ENCODE measurements at places on chromosomes 3 and 15.

- DNase-seq: no peak
These were observed 589.6 kb downstream of the IGSF11 start for GRCh38 chr3:118445036-118445435.

GRCh38 chr15:94294556-94294955, 63.2 kb downstream of the MCTP2 start:
- no peak for DNase-seq

DNA sequence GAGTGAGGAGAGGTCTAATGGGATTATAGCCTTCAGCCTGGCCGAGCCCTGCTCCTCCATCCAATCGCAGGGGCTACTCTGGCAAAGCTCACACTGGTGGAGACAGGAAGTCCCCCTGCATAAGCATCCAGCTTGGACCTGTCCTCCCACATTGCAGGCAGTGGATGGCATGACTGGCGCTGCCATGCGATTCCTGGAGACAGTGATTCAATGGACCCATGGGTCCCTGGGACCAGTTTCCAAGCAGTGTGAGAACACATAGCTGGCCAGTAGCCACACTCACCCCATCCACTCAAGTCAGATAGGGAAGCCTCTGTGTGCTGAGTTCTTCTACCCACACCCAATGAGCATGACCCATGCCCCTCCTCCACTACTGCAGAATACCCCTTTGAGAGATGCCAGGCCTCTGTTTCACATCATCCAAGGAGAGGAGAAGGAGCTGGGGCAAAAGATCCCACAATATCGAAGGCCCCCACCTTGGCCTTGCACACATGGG, 18.1 kb upstream of the POC1A start:
- DNase-seq: no peak

- no peak for DNase-seq
These were observed 16.6 kb downstream of the CAPN3 start for GRCh38 chr15:42375941-42376340.

DNA sequence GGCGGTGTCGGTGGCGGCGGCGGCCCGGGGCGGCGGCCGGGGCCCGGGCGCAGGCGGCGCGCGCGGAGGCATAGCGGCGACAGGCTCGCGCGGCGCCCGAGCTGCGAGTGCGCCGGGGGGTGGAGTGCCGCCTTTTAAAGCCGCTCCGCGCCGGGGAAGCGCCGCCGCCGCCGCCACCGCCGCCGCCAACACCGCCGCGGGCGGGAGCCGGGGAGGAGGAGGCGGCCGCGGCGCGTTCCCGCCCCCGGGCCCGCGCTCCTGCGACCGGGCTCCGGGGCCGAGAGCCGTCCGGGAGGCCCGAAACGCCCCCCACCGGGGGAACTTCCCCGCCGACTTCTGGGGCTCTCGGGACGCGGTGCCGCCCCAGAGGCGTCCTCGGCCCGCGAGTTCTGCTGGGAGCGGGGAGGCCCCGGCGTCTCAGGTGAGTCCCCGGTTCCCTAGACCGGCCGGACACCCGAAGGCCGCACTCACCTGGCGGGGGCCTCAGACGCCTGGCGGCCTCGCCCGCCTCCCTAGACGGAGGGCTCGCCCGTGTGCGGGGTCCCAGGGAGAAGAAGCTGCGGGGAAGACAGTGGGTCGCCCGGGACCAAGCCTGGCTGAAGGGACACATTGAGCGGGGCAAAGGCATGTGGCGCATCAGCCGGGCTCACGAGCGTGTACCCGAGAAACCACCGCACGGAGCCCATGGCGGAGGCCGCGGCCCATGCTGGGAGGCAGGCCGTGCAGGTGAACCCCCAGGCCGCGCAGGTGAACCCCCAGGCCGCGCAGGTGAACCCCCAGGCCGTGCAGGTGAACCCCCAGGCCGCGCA, at the start of gene PCSK6:
TSS of gene PCSK6 (minus strand) at position 109 of the 809 bp plus-strand sequence. CDS start at position 72, 37 bp downstream.
- DNase-seq: no peak

- DNase-seq: no peak
These were observed 52.5 kb upstream of the C15orf61 start for GRCh38 chr15:67468416-67468815.

DNA sequence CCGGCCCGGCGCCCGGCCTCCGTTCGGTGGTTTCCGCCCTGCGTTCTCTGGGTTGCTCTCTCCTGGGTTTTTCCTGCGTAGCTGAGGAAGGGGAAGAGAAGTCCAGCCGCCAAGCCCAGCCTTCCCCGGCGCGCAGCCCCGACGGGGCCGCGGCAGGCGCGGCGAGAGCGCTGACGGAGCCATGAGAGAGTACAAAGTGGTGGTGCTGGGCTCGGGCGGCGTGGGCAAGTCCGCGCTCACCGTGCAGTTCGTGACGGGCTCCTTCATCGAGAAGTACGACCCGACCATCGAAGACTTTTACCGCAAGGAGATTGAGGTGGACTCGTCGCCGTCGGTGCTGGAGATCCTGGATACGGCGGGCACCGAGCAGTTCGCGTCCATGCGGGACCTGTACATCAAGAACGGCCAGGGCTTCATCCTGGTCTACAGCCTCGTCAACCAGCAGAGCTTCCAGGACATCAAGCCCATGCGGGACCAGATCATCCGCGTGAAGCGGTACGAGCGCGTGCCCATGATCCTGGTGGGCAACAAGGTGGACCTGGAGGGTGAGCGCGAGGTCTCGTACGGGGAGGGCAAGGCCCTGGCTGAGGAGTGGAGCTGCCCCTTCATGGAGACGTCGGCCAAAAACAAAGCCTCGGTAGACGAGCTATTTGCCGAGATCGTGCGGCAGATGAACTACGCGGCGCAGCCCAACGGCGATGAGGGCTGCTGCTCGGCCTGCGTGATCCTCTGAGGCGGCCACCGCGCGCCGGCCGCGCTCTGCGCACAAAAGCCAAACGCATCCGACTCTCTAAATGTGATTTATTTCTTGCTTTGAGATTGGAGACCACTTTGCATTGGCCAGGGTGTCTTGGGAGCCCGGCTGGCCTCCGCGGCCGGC, 727 bp downstream of the RAP2B start:
- no peak for DNase-seq

- DNase-seq: no peak
These were observed 237.5 kb upstream of the CHRM5 start for GRCh38 chr15:33730815-33731214.

DNA sequence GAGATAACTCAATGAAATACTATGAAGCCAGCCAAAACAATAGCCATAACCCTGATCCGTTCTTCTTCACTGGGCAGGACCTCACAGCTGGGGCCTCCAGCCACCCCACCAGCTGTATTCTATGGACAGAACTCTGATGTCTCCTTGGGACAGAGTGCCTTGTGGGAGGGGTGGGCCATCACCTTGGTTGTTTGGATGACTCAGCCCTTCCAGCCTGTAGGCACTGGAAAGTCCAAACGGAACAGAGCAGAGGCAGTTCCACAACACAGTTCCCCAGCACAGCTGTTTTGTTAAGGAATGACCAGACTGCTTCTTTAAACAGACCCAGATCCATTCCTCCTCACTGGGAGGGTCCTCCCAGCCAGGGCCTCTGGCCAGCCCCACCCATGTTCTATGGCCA, 31.9 kb upstream of the ZBED2 start:
- DNase-seq: no peak

GRCh38 chr15:50840520-50840919, 68.0 kb upstream of the AP4E1 start:
- DNase-seq: no peak

GRCh38 chr3:189331002-189331418, 159.2 kb downstream of the TPRG1 start:
- DNase-seq: no peak

GRCh38 chr3:142087676-142088075, 61.7 kb downstream of the TFDP2 start:
- DNase-seq: no peak

DNA sequence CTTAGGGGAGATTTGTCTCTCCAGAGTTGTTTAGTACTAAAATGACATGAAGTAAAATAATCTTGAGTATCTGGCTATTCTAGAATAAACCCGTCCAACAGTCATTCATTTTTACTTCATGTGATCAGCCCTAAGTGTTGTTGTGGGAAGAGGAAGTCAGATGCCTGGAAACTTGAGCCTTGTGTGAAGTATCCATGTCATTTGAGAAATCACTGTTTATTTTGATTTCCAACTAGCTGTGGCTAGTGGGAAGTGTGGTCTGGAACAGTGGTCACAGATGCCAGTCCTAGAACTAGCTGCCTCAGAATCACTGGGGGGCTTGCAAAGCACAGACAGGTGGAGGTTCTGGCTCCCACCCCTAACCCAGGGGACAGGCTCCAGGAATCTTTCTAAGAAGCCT, 77.7 kb upstream of the LIMD1 start:
- DNase-seq: no peak

DNA sequence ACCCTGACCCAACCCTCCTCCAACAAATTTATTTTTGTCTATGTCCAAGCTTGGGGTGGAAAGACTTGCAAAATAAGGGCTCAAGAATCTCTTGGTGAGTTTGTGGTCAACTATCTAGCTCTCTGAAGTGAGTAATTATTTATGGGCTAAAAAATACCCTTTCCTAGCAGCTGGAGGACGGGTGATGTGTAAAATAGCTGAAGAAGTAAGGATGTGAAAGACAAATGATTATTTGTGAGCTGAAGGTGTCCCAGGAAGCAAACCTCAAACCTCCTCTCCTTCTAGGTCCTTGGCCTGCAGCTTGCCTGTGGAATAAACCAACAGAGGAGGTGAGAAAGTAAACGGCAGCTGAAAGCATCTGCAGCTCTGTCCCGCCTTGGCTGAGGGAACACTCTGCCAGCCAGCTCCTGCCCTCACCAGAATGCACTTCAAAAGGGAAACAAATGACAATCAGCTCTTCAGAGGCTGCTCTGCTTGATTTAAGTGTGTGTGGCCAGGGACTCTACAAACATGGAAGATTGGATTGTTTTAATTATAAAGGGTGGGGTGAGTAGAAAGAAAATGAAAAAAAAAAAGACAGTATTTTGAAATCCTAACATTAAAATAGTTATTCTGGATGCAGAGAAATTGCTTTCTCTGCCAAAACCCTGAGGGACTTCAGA, 60.3 kb downstream of the TM4SF4 start:
- DNase-seq: peak; percentile 62

GRCh38 chr3:173977747-173978146, 580.2 kb downstream of the NLGN1 start:
- no peak for DNase-seq

DNA sequence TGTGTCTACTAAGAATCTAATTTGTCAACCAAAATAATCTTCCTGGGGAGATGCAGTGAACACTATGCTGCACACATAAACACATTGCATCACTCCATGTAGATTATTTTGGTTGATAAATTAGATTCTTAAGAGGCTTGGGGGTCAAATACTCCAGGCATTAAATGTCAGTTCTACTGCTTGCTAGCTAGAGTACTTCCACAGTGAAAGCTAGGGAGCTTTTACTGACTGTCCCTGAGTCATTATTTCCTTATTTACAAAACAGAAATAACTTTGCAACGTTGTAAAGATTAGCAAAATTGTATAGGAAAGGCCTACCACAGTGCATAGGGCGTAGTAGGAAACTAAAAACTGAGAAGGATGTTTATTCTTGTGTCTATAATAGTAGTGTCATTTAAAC, 12.9 kb upstream of the TMC3 start:
- no peak for DNase-seq
